ENCODE measurements at places on chromosomes 2 and 18.
A peak's percentile ranks its signal among the peaks of the same experiment; 100 is the strongest.

DNA sequence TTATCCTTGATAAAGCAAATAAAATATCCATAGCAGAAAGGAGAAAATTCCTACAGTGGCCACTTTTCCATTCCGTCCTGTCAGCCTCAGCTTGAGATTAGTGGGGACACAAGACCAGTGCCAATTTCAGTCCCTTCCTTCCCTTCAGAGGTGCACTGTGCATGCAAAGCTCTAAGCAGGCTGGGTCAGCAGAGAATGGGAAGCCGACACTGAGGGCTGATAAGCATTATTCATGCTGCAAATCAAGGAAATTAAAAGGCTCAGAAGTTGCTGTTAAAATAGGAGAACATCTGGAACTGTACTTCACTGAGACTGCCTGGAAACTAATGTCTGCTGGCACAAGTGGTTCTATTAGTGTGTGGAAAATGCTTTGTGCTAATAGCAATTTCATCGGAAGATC is 534.3 kb downstream of the ADCYAP1 start:
- DNase-seq: no peak

DNA sequence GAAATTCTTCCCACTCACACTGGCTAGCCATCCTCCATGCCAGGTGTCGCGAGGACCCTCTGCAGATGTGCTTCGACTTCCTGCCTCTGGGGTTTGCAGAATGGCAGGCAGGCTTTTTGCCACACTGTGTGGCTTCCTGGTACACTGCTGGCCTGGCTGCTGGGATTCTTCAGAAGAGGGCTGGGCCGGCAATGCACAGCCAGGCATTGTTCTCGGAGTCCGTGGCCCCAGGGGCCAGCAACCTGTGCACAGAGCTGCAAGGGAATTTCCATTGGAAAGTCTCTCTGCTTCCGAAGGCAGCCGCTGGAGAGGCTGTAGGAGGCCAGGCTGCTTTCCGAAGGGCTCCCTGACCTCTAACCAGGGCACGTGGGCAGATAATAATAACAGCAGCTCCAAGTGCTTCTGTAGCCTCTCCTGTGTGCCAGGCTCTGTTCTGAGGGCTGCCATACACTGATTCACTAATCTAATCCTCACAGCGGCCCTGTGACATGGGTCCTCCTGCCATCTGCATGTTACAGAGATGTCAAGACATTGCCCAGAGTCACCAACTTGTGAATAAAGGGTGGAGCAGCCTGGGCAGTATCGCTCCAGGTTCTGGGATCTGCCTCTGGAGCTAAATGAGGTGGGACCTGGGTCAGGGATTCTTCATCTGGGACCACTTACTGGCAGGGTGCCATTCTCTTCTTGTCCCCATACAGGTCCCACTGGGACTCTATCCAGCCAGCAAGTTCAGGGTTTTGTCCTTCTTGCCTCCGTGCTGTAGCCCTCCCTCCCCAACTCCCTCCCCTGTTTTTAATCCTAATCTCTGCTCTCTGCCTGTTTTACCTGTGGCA is 5.0 kb downstream of the LDLRAD4 start:
- no peak for DNase-seq

DNA sequence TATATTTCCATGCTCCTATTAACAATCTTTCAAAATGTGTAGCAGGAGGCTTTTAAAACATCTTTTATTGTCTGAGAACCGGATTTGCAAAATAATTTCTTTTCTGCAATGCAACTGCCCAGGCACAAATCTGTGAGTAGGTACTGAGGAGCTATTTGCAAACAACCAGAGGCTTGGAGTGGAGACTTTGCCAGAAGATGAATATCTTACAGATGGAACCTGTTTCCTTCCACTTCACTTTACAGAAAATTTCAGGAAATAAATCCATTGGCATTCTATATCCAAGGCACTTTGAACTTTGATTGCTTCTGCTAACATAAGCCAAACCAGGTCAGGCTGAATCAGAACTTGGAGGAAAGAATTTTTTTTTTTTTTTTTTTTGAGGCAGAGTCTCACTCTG is 237.4 kb upstream of the REV1 start:
- no peak for DNase-seq

GRCh38 chr2:186518291-186518690 is 32.2 kb downstream of the ZC3H15 start:
- no peak for DNase-seq

- peak; percentile 81 for DNase-seq
Observed at GRCh38 chr2:235639428-235639773, 145.6 kb downstream of the AGAP1 start.

DNA sequence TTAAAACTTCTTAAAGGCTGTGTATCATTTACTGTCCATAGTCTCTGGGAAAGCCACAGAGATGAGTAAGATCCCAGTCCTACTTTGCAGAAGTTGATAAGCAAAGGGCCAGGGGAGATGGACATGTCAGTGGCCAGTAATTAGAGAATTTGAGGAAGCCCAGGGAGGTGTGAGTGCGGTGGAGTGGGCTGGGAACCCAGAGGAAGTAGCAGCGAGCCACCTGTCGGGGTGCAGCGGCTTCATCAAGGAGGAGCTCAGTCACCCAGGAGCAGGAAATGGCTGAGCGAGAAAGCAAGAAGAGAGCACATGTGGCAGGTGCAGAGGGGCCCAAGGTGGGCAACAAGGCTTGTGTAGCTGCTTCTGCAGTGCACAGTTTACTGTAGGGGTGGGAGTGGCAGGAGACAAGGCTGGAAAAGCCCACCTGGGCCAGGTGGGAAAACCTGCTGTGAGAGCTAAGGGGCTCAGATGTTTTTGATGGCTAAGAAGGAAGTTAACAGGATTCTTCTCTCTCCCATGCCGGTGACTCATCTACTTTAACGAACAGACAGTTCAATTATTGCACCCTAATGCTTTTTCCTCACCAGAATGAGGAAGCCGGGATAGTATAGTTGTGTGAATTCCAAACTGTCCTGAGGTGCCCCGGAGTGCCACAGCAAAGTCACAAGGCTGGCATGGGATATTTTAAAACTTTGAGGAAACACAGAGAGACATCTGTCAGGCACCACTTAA is 34.8 kb upstream of the MGAT5 start:
- no peak for DNase-seq

- no peak for DNase-seq
Observed at GRCh38 chr18:63997041-63997440, 27.2 kb downstream of the SERPINB8 start.

GRCh38 chr2:100909534-100910081 is 89.7 kb downstream of the NPAS2 start:
- no peak for DNase-seq

GRCh38 chr2:57407772-57408201 is 638.8 kb upstream of the VRK2 start:
- DNase-seq: no peak

GRCh38 chr2:202096736-202097135 is 23.7 kb downstream of the KIAA2012 start:
- peak; percentile 81 for DNase-seq

DNA sequence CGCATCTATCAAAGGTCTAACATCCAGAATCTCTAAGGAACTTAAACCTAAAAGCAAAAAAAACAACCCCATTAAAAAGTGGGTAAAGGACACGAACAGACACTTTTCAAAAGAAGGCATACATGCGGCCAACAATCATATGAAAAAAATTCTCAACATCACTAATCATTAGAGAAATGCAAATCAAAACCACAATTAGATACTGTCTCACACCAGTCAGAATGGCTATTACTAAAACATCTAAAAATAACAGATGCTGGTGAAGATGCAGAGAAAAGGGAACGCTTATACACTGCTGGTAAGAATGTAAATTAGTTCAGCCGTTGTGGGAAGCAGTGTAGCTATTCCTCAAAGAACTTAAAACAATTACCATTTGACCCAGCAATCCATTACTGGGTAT is 38.0 kb downstream of the PPP3R1 start:
- DNase-seq: no peak

GRCh38 chr2:31419386-31419785 is 4.8 kb upstream of the XDH start:
- DNase-seq: no peak

DNA sequence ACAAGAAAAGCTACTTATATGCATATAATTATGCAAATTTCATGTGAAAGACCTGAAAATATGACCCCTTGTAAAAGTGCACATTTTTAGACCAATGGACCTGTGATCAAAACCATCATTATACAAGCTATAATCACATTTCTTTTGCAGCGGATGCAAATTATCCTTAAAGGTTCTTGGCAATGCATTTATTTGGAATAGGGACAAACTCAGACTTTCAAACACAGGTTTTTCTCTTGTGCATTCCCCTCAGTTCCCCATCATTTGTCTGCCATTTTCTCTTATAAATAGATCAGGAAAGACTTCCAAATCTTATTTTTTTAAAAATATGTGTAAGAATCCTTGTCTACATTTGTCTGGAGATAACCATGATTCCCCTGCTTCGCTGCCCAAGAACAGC is 954.2 kb upstream of the NRXN1 start:
- DNase-seq: no peak

DNA sequence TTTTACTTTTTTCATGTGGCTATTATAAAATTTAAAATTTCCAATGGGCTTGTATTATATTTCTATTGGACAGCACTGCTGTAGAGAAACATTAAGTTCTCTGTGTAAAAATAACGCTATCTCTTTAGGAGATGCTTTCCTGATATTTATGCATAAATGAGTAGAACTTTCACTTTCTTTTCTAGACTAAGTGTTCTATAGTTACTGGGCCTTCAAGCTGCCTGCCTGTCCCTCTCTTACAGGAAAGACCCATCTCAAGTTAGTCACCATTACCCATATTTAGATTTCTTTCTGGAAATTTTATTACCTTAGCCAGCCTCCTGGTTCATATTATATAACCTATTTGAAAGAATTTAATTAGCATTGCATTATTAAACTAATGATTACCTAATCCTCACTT is 4.8 kb downstream of the ITGA4 start:
- no peak for DNase-seq

DNA sequence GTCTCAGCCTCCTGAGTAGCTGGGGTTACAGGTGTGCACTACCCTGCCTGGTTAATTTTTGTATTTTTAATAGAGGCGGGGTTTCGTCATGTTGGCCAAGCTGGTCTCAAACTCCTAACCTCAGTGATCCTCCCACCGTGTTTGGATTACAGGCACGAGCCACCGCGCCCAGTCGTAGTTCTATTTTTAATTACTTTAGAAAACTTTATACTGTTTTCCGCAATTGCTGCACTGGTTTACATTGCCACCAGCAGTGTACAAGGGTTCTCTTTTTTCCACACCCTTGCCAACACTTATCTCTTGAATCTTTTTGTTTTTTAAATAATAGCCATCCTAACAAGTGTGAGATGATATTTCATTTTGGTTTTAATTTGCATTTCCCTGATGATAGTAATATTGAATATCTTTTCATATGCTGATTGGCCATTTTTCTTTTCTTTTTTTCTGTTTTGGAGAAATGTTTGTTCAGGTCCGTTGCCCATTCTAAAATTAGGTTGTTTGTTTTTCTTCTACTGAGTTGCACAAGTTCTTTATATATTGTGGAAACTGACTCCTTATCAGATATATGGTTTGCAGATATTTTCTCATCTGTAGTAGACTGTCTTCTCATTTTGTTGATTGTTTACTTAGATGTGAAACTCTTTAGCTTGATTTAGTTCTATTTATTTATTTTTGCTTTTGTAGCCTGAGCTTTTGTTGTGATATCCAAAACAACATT is 16.9 kb downstream of the ALMS1 start:
- no peak for DNase-seq

Measured in skeletal muscle cell (primary cell).